ENCODE measurements at places on chromosomes 4 and X. TPM values are rescaled to one million over a fixed set of nuclear protein-coding genes. Genes with fewer than 3 reads are reported as not detected.

- no peak for DNase-seq
These were observed 66.4 kb upstream of the BANK1 start for GRCh38 chr4:101724093-101724492.

The ARAF gene
- 4.5 TPM for total RNA-seq

The TMPRSS11B gene
- total RNA-seq: not detected

The SPOCK3 gene
- 23.6 TPM for total RNA-seq

DNA sequence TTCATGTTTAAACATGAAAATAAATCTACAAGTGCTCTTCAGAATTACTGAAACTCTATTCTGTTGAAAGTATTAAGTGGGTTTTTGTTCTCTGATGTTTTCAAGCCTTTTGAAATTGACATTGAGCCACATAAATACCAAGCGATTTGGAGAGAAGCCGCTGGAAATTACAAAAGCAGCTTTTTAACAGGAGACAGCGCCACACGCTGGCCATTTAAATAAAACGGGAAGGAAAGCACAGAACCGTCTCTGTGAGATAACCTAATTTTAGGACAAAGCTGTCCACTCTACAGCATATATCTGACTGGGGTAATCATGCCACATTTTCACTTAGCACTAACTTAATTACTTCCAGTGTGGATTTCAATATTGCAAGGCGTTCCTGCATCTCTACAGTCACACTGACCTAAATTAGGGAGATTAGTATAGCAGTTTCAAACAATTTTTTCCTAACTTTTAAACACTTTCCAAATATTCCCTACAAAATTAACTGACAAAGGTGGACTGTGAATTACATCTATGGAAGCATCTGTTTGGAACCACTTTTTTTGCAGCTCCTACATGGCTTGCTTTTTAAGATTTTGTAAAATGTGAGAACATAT lies 6.8 kb upstream of the ANOS1 start:
- no peak for DNase-seq

DNA sequence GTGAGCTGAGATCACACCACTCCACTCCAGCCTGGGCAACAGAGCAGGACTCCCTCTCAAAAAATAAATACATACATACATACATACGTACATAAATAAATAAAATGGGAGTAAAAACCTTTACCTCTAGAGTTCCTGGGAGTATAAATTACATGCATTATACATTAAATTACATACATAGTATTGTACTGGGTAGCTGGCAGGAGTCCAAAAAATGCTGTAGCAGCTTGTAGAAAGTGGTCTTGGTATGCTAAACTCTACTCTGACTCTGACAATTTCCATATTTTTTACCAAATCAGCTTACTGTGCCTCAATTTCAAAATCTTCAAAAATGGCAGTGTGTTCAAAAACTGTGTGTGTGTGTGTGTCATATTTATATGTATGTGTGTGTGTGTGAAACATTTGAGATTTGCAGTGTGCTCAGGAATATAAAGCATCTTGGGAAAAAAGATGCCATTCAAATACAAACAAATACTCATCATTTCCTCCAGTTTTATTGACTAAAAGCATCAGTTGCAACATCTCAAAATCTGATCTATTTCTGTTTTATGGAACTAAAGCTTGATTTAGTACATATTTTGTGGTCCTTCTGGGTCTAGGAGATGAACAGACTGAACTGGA lies 171.7 kb downstream of the SHROOM3 start:
- DNase-seq: no peak

- DNase-seq: no peak
These were observed 31.6 kb downstream of the ETDC start for GRCh38 chrX:135340831-135341230.

GRCh38 chr4:146855761-146856160 lies 89.9 kb downstream of the TTC29 start:
- DNase-seq: no peak

DNA sequence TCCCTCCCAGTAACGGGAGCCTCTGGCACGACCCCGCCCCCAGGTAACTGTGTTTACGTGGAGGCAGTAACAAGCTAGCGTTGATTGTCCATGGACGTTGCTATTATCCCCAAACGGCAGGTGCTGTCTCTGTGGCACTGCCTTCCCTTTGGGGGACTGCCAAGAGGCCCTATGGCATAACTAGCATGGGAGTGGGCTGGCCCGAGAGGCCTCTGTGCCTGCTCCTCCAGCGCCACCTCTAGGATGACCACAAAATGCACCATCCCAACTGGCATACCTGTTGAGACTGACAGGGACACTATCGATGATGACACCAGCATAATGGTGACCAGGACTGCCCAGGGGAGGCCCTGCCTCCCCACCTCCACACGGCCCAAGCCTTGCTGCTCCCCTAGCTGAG lies 1.5 kb downstream of the SRPK3 start:
- DNase-seq: no peak

- DNase-seq: no peak
These were observed 1071.8 kb downstream of the FAT4 start for GRCh38 chr4:126386512-126386911.

GRCh38 chrX:134603806-134604700 lies 54.2 kb downstream of the PLAC1 start:
- no peak for DNase-seq

GRCh38 chr4:174880001-174880400 lies 38.2 kb upstream of the ADAM29 start:
- DNase-seq: no peak

The NOX1 gene
- not detected for total RNA-seq

- no peak for DNase-seq
These were observed 39.6 kb downstream of the DDX60L start for GRCh38 chr4:168440442-168441264.

DNA sequence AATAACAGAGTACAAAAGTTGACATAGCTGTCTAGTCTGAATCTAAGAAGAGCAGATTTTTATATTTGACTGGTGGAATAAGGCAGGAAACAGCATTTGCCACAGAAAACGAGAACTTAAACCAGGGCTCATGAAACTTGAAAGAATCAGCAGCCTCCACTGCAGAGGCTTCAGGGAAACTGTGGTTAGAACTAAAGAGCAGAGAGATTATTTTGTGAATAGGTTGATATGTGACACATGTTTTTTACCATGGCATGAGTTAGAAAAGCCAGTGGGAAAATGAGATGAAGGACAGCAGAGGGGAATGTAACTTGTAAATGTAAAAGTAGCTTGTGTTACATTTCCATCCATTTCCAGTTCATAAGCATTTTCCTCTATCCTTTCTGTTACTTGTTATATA lies 63.7 kb upstream of the CAMK2D start:
- DNase-seq: no peak

GRCh38 chr4:38060829-38061431 lies 100.7 kb downstream of the PTTG2 start:
- no peak for DNase-seq

- no peak for DNase-seq
These were observed 165.0 kb downstream of the SPIN4 start for GRCh38 chrX:63186137-63186536.

The QRFPR gene
- total RNA-seq: 1.6 TPM

DNA sequence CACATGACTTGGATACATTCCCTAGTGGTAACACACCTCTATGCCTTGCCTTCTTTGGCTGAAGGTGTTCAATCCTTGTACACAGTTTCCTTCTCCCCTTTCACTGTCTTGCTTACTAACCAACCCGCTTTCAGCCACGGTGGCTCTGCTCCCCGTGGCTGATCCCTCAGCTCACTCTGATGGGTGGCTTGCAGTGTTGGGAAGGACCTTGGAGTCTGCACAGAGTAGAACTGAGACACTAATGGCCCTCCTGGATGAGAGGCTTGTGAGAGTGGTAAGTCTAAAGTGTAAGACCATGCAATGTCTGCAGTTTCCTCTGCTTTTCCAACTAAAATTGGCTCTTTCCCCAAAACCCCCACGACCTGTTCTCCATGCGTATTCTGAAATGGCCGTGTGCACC lies 46.0 kb upstream of the GNPDA2 start:
- DNase-seq: no peak
